ENCODE measurements at places on chromosomes 12 and 14.
A peak's percentile ranks its signal among the peaks of the same experiment; 100 is the strongest.

GRCh38 chr14:45426685-45427282 lies 173.8 kb upstream of the MIS18BP1 start:
- peak; percentile 57 for DNase-seq

DNA sequence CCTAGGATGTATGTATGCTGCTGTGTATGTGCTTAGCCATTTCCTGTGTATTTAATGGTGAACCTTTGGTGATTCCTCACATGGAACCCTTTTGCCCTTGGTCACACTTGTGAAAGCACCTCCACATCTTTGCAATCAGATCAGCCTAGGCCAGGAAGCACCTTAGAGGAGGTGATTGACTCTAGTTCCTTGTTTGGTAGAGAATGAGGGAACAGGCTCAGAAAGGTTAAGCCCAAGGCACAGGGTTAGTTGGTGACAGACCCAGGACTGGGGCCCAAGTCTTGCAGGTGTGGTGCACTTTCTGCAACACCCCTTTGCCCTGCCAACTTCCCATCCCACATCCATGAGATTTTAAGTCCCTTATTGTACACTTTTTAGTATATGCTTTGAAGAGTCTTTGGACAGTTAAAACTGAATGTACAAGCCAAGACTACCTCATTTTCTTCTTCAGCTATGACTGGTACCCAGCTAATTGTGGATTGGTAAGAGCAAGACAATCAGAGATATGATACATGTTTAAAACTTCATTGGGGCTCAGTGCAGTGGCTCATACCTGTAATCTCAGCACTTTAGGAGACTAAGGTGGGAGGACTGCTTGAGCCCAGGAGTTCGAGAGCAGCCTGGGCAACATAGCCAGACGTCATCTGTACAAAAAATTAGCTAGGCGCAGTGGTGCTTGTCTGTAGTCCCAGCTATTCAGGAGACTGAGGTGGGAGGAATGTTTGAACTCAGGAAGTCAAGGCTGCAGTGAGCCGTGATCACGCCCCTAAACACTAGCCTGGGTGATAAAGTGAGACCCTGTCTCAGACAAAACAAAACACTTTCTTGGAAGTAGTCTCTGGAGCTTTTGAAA lies 71.1 kb downstream of the RASSF3 start:
- no peak for DNase-seq

DNA sequence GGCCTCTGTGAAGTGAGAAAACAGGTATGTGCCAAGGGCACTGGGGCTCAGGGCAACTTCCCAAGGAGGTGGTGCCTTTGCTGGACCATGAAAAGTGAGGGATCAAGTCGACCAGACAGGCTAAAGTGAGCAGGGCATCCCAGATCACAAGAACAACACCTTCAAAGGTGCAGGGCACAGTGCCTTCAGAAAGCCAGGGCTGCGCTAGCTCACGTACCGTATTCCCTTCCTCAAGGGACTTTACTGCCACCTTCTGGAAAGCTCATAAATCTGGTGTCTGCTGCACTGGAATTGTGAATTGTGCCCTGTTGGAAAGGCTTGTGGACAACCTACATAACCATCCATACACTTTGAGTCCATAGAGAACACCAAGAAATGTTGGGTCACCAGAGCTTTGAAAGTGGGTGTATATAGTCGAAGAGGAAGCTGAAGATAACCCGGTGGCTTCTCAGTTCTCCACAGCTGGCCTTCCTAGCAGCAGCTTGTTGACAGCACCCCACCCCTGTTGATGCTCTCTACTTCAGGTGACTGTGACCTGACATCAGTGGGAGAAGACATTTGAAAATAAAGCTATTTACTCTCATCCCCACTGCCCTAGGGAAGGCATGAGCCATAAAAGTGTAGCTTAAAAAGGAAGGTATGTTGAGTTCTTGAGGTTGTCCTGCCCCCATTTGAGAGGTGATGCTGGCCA lies 24.5 kb downstream of the FIGNL2 start:
- peak; percentile 74 for DNase-seq

- DNase-seq, result peak; percentile 27
These were observed 664.6 kb upstream of the FOXG1 start for GRCh38 chr14:28102001-28102400.

- DNase-seq, result no peak
These were observed 266.6 kb upstream of the FAR2 start for GRCh38 chr12:28882444-28882843.

DNA sequence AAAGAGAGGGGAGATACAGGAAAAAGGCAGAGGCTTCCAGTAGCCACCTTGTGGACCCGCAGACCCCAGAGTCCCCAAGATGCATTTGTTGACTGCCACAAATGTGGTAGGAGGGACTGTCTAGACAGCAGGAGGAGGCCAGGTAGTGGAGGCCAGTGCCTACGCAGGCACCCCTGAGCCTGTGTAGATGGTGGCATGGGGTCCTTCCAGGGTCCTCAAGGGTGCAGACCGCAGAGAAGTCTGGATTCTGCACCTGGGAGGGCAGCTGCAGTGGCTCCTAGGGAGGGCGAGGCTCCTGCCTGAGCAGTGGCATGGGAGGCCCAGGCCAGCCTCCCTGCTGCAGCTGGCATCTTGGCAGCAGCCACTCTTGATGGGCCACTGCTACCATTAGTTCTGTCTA lies 119.7 kb downstream of the NTS start:
- DNase-seq, result no peak

GRCh38 chr12:69500631-69501030 lies 30.4 kb downstream of the FRS2 start:
- peak; percentile 31 for DNase-seq

GRCh38 chr12:57202321-57202720 lies 14.3 kb upstream of the NXPH4 start:
- no peak for DNase-seq

DNA sequence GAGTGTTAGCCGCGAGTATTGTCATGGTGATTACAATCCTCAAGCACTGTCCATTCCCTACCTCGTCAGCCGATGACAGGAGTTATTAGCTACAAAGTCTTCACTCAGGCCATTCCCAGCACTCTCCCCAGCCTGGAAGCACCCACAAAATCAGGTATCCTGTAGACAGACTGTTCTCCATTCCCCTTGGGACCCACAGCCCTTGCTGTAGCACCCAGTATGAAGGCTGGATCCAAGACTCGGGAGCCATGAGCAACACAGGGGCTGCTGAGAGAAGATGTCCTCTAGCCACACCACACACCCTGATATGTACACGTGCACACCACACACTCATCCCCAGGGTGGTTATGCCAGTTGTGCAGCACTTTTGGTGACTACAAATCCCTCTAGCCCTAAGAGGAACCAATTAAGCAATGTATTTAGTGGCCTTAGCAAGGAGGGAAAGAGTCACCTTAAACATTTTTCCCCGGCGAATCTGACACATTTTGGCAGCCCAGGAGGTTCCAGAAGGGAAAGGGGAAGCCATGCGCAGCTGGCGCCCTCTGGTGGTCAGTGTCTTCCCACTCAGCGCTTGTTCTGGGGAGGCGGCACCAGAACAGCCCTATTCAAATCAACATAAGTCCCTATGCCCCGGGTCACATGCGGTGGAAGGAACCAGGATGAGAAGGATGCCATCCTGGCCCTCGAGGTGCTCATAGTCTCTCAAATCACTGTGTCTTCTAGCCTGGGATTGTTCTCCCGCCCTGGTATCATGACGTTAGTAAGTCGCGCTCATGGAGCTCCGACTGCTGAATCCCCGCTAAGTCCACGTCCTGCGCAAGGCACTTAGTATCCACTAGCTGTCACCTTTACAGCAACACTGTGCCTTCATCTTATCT lies 96.9 kb downstream of the GCH1 start:
- peak; percentile 93 for DNase-seq

- no peak for DNase-seq
These were observed 37.0 kb downstream of the YAF2 start for GRCh38 chr12:42201063-42201462.

DNA sequence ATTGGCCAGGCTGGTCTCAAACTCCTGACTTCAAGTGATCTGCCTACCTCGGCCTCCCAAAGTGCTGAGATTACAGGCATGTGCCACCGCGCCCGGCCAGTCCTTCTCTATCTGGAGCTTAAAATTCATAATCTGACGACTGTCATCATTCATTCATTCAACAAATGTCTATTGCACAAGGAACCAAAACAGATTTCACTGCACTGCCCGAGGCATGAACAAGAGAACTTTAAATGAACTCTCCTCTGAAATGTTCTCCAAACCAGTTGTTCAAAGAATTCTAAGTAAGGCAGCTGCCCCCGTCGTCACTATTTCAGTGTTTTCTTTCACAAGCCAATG lies 44.8 kb upstream of the METAP2 start:
- no peak for DNase-seq

- DNase-seq, result no peak
These were observed 206.6 kb upstream of the DIO3 start for GRCh38 chr14:101354726-101355125.

- DNase-seq, result no peak
These were observed 33.9 kb downstream of the SLC35F4 start for GRCh38 chr14:57831981-57832380.
